ENCODE measurements at places on chromosomes 1 and 21. TPM values are rescaled to one million over a fixed set of nuclear protein-coding genes. Genes with fewer than 3 reads are reported as not detected.

The LENEP gene
- not detected for total RNA-seq

- H3K27me3 ChIP-seq = no peaks in the 10 kb centered on the region
- H3K36me3 ChIP-seq = no peaks in the 10 kb centered on the region
- no peak overlapping the region for H3K27ac ChIP-seq
- no peak overlapping the region for H3K4me3 ChIP-seq
- no peak for DNase-seq
Observed at GRCh38 chr21:17492415-17493168, 20.3 kb upstream of the CXADR start.

The CBS gene
- total RNA-seq = 419 TPM

DNA sequence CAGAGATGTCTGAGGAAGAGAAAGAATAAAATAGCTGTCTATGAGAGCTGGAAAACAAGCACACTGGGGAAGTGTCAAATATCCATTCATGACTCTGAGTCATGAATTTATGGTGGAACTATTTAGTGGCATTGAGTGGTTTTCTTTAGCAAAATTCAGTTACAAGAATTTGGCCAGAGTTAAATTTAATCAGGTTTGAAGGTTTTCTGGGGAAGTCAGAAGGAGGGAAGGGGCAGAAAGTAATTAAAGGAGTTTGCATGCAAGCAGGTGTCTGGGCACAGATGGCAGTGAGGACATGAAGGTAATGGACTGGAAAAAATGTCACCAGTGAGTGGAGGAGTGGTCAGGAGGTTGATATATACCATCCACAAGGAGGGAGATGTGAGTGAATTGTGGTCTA, 121.9 kb upstream of the IVNS1ABP start:
- no peaks in the 10 kb centered on the region for H3K36me3 ChIP-seq
- no peak overlapping the region for H3K27ac ChIP-seq
- no peak overlapping the region for H3K4me3 ChIP-seq
- H3K4me1 ChIP-seq = no peaks in the 10 kb centered on the region
- no peak for DNase-seq
- H3K27me3 ChIP-seq = 0 out of 3 replicates have a peak, but pooled peaks cover 3% of the 10 kb centered on the region

The A3GALT2 gene
- not detected for total RNA-seq

GRCh38 chr21:43903451-43904091, 38.5 kb downstream of the AGPAT3 start:
- 0 out of 3 replicates have a peak, but pooled peaks cover 5% of the 10 kb centered on the region for H3K4me1 ChIP-seq
- H3K27me3 ChIP-seq = no peaks in the 10 kb centered on the region
- no peak overlapping the region for H3K4me3 ChIP-seq
- no peak for DNase-seq

- H3K4me3 ChIP-seq = no peak overlapping the region
- no peak overlapping the region for H3K27ac ChIP-seq
- no peaks in the 10 kb centered on the region for H3K4me1 ChIP-seq
- no peaks in the 10 kb centered on the region for H3K36me3 ChIP-seq
- no peak for DNase-seq
Observed at GRCh38 chr1:70072231-70072751, 133.1 kb downstream of the LRRC40 start.

DNA sequence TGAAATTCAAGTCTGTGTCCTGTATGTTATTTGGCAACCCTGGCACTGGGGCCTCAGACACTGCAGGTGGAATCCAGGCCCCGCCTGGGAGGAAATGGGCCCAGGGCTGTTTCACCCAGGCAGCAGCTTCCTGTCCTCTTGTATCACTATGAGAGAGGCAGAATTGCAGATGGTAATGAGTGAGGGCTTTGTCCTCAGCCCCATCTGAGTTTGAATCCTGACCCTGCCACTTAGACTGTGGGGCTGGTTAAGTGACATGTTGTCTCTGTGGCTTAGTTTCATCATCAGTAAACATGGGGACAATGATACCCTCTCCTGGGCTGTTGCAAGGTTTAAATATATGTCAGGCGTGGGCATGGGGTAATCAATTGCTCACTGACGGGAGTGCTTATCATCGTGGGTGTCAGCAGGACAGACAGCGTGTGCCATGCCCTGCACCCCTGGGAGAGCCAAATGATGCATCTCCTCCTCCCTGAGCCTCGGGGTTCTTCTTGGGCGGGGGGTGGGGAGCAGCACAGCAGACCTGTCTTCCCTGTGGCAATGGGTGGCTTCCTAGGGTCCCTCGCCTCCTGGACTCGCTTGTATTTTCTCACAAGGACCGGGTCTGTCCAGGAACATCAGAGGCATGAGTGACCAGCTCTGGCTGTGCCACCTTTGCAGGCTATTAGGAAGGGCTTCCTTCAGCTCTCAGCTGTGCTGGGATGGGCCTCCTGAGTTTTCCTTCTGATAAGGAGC, 42.1 kb downstream of the ARHGEF10L start:
- no peak for DNase-seq
- H3K4me1 ChIP-seq = no peaks in the 10 kb centered on the region
- H3K27me3 ChIP-seq = peaks cover 29% of the 10 kb centered on the region
- H3K27ac ChIP-seq = no peak overlapping the region

The KCNJ9 gene
- total RNA-seq = not detected

DNA sequence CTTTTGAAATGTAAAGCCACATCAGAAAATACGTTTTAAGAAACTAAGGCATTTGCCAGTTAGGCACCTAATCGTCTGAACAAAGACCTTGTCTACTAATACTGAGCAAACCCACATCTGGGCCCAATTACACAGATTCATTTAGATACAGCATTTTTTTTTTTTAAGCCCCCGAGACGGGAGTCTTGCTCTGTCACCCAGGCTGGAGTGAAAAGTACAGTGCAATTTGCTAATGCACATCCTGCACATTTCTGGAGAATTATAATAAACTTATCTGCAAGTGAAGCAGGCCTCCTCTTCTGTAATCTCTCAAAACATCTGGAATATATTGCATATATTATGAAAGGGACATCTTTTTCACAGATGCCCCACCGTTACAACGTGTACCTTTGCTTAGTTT, 3.3 kb downstream of the RSRP1 start:
- peaks cover 50% of the 10 kb centered on the region for H3K4me1 ChIP-seq
- peaks cover 67% of the 10 kb centered on the region for H3K36me3 ChIP-seq
- H3K27me3 ChIP-seq = no peaks in the 10 kb centered on the region
- no peak overlapping the region for H3K4me3 ChIP-seq
- no peak for DNase-seq

The CHD5 gene
- total RNA-seq = 0.16 TPM

The NBPF11 gene
- total RNA-seq = 6.5 TPM

The RGS21 gene
- total RNA-seq = not detected

The REG4 gene
- total RNA-seq = not detected

- H3K4me1 ChIP-seq = peaks cover 33% of the 10 kb centered on the region
- H3K27me3 ChIP-seq = peaks cover 50% of the 10 kb centered on the region
- no peak overlapping the region for H3K27ac ChIP-seq
- H3K36me3 ChIP-seq = no peaks in the 10 kb centered on the region
- H3K4me3 ChIP-seq = no peak overlapping the region
Observed at GRCh38 chr1:226638001-226638601, 89.5 kb downstream of the STUM start.

DNA sequence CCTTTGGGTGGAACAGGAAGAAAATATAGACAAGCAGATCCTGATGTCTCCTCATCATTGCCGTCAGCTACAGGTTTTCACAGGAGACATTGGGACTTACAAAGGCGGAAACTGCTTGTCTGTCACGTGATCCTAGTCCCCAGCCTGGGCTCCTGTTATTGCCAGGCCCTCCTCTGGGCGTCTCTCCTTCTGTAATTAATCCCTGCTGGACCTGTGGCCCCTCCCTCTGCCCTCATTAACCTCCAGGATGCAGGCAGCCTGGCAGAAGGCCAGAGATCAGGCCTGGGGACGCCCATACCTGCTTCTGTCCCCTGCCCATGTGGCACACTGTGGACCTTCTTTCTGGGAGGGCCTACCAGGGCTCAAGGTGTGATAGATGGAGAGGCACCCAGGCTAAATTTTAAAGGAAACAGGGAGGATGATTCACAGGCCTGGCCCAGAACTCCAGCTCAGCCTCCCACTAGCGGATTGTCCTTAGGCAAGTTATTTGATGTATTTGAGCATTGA, 2.4 kb downstream of the S100A5 start:
- peaks cover 67% of the 10 kb centered on the region for H3K4me1 ChIP-seq
- peak overlapping the region; percentile 52 for H3K27ac ChIP-seq
- H3K27me3 ChIP-seq = no peaks in the 10 kb centered on the region
- DNase-seq = peak; percentile 83
- H3K36me3 ChIP-seq = no peaks in the 10 kb centered on the region
- H3K4me3 ChIP-seq = no peak overlapping the region

GRCh38 chr1:33332357-33332789, 11.5 kb upstream of the A3GALT2 start:
- no peak overlapping the region for H3K27ac ChIP-seq
- DNase-seq = no peak
- no peaks in the 10 kb centered on the region for H3K27me3 ChIP-seq
- peaks cover 78% of the 10 kb centered on the region for H3K36me3 ChIP-seq
- no peak overlapping the region for H3K4me3 ChIP-seq

- peaks cover 9% of the 10 kb centered on the region for H3K4me1 ChIP-seq
- H3K4me3 ChIP-seq = no peak overlapping the region
- no peak for DNase-seq
- no peaks in the 10 kb centered on the region for H3K27me3 ChIP-seq
Observed at GRCh38 chr1:173507205-173507846, 30.2 kb downstream of the PRDX6 start.

DNA sequence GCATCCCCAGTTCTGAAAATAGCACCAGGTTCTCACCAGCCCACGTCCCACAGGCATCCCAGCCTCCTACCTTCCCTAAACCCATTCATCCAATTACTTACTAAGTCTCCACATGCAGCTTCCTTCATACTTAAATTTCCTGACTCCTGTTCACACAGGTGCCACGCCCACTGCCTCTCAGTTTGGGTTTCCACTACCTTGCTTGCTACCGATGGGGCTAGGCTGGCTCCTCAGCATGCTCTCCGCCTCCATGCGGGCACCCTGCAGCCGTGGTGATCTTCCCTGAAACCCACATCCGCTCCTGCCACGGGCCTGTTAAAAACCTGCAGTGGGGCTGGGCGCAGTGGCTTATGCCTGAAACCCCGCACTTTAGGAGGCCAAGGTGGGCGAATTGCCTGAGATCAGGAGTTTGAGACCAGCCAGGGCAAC, 70.4 kb upstream of the ANGPTL1 start:
- H3K27me3 ChIP-seq = peaks cover 74% of the 10 kb centered on the region
- no peak overlapping the region for H3K27ac ChIP-seq
- no peak overlapping the region for H3K4me3 ChIP-seq
- no peak for DNase-seq

DNA sequence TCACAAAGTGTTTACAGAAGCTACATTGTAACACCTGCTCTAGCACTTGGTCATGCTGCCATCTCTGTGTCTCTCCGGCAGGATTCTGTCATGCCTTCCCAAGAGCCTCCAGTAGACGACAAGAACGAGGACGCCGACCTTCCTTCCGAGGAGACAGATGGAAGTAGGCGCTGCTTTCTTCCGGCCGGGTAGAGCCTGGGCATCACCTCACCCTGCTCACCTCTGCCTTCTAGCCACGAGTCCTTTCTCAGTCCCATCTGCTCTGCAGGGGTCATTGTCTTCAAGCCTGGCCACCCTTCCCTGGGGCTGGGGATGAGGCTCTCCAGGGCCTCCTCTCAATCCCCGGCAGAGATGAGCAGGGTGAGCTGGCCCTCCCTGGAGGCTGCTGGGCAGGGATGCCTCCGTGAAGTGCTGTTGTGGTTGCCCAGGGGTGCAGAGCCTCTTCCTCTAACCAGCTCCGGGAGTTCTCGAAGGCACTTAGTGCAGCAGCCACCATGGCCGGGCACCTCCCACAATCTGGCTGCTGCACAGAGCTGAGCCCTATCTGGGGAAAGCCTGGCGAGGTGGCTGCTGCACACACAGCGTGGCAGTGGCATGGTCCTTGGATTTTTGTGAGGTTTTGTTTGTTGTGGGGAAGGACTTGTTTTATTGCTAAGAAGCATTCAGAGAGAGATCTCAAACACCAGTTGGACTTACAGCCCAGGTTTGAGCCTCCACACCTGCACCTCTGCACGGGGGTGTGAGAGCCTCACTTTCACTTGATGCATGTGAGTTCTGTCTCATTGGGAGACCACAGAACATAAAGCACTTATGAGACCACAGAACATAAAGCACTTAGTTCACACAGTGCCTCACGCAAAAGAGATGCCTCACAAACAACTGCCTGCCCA, 48.4 kb downstream of the FAAP20 start:
- peaks cover 49% of the 10 kb centered on the region for H3K27me3 ChIP-seq
- H3K4me1 ChIP-seq = peaks cover 3% of the 10 kb centered on the region
- DNase-seq = no peak
- no peak overlapping the region for H3K4me3 ChIP-seq

- H3K36me3 ChIP-seq = no peaks in the 10 kb centered on the region
- H3K27me3 ChIP-seq = peaks cover 55% of the 10 kb centered on the region
- H3K4me3 ChIP-seq = no peak overlapping the region
Observed at GRCh38 chr1:159935719-159936272, 9.6 kb downstream of the IGSF9 start.

GRCh38 chr1:227445092-227445674, 118.2 kb upstream of the ZNF678 start:
- no peak overlapping the region for H3K27ac ChIP-seq
- no peak overlapping the region for H3K4me3 ChIP-seq
- no peaks in the 10 kb centered on the region for H3K36me3 ChIP-seq
- no peak for DNase-seq
- H3K4me1 ChIP-seq = peaks cover 9% of the 10 kb centered on the region

The AKNAD1 gene
- not detected for total RNA-seq

The FAM177B gene
- total RNA-seq = not detected

The LY9 gene
- not detected for total RNA-seq

DNA sequence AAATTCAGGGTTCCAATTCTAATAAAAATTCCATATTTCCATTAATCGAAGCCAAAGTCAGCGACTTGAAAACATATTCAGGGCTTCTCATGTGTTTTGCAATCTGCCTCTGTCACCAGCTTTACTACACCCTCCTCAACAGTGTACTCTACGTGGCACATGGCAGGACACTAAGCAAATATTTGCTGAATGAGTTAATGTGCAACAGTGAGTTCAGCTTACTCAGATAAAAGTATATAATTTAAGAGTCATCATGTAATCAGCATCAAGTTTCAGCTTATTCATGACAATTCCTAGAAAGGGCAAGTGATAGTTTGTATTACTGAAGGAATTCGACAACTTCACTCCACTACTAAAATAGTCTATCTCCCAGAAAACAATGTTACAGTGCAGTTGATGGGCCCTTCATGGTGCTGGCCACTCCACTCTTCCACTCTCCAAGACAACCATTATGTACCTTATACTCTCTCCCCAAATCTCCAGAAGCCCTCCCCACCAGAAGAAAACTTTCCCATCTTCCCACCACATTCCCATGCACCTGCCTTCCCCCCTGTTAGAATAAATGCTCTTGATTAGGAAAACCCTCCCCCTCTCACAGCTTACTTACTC, 97.3 kb downstream of the TTLL7 start:
- no peaks in the 10 kb centered on the region for H3K27me3 ChIP-seq
- H3K4me3 ChIP-seq = no peak overlapping the region
- DNase-seq = peak; percentile 27
- H3K4me1 ChIP-seq = no peaks in the 10 kb centered on the region

GRCh38 chr1:163472651-163473248, 151.0 kb downstream of the NUF2 start:
- H3K4me1 ChIP-seq = no peaks in the 10 kb centered on the region
- no peak overlapping the region for H3K27ac ChIP-seq
- H3K36me3 ChIP-seq = no peaks in the 10 kb centered on the region
- no peak overlapping the region for H3K4me3 ChIP-seq
- H3K27me3 ChIP-seq = no peaks in the 10 kb centered on the region
